ENCODE measurements at places on chromosomes 12 and 14.
A peak's percentile ranks its signal among the peaks of the same experiment; 100 is the strongest.

DNA sequence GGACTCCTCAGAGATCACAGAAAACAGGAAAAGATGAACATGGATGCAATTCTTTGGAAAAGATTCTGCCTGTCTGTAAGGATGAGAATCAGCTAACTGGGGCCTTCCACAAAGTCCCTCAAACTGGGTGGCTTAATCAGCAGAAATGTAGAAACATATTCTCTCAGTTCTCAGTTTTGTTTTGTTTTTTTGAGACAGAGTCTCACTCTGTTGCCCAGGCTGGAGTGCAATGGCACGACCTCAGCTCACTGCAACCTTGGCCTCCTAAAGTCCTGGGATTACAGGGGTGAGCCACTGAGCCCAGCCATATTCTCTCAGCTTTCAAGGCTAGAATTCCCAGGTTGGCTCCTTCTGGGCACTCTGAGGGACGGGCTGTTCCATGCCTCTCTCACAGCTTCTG lies 38.2 kb upstream of the CLIP1 start:
- DNase-seq = no peak

GRCh38 chr12:91441993-91442952 lies 259.7 kb upstream of the DCN start:
- DNase-seq = no peak

DNA sequence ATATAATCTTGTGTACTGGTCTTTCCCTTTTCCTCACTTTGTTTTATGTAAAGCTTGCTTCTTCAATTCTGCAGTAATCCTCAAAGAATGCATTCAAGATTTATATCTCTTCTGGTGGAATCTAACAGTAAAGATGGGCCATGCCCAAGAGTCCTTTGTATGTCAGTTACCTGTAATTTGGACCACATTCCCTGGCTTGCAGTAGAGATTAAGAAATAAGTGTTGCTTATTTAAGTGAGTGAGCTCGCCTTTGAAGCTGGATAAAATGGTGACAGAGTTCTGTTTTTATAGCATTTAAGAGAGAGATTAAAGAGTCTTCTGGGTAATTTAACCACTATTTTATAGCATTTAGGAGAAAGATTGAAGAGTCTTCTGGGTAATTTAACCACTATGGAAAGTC lies 262.1 kb upstream of the ATP2B1 start:
- no peak for DNase-seq

- no peak for DNase-seq
Observed at GRCh38 chr14:72565149-72565559, 328.7 kb downstream of the DPF3 start.

DNA sequence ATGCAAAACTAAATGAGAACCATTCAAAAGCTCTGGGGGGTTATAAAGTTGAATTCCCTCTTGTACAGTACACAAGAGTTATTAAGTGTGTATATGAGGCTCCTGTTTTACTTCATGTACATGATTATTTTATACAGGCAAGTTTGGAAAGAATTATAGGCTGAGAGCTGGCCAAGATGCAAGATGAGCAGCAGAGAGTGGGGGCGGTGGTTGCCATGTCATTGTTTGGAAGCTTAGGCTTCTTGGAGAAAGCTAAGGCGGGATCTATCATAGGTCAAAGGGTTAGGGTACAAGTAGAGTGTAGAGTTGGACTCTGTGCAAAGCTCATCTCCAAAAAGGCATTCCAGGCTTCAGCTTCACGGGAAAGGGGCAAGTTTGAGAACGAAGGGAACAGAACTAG lies 297.1 kb upstream of the TBX3 start:
- no peak for DNase-seq

- peak; percentile 77 for DNase-seq
Observed at GRCh38 chr12:116687888-116688287, 50.0 kb downstream of the SPRING1 start.

DNA sequence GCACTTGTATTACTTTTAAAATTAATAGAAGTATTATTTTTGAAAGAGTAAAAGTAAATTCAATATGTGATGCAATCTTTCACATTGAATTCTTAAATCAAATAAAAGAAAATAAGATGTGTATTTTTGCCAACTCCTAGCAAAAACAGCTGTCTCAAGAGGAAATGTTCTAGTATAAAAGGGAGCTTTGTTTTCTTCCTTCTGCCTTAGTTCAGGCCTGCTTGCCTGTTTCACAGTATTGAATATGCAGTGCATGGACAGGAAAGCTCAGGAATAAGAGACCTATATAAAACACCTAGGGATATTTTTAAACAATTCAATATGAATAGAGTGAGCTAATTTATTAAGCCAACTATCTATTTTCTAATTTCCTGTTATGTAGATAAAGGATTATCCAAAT lies 294.8 kb upstream of the G2E3 start:
- no peak for DNase-seq

DNA sequence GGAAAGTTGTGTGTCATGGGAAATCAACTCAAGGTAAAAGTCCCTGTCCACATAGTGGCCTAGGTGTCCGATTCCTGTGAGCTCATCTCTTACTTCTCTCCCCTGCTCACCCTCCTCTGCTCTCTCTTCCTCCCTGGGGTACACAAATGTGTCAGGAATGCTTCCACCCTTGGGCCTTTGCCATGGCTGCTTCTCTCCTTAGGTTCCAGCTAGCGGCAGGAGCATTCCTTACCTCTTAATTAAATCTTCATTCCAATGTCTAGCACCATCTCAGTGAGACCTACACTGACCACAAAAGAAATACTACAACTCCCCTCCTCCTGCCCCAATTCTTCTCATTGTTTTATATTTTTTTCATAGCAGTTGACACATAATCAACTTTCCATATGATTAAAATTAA lies 298.6 kb downstream of the PDZRN4 start:
- DNase-seq = no peak

DNA sequence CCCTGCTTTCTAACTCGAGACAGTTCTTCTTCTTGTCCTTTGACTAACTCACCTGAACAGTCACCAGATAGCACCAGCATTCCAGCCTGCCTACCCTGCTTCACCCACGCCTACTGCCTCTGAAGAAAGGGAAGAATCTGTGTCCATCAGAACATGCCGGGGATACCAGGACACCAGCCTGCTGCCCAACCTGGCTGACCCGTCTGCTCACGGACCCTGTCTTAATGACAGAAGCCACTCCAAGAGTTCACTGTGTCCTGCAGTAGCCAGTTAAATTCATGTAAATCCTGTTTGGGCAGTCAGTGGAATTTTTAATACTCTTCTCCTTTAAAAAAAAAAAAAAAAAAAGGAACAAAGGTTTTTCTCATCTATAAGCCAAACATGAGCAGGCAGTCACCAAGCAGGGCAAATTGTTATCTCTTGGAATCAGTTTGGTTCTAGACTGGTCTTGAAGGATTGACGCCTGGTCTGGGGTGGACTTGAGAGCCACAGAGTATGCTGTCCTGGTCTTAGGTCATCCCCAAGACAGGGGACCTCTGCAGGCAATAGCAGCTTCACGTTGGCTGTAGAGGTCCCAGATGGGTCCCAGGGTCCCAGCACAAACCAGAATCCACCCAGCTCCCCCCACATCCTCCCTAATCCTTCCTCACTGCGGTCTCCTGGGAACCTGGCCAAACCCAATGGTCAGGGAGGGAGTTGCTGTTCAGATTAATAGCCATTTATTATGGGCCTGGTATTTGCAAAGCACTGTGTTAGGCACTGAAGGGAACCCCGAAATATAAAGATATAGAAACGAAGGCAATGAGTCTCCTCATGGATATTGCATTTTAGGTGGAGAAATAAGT lies 181.1 kb upstream of the HIF1A start:
- no peak for DNase-seq

- no peak for DNase-seq
Observed at GRCh38 chr14:96949594-96949993, 152.4 kb downstream of the VRK1 start.

GRCh38 chr14:100587763-100588411 lies 670 bp upstream of the BEGAIN start:
- no peak for DNase-seq

- no peak for DNase-seq
Observed at GRCh38 chr12:29901585-29901984, 117.8 kb upstream of the TMTC1 start.

- no peak for DNase-seq
Observed at GRCh38 chr14:94893411-94894160, 123.7 kb upstream of the GSC start.

GRCh38 chr12:53327435-53328042 lies 6.1 kb upstream of the AAAS start:
- DNase-seq = peak; percentile 74

DNA sequence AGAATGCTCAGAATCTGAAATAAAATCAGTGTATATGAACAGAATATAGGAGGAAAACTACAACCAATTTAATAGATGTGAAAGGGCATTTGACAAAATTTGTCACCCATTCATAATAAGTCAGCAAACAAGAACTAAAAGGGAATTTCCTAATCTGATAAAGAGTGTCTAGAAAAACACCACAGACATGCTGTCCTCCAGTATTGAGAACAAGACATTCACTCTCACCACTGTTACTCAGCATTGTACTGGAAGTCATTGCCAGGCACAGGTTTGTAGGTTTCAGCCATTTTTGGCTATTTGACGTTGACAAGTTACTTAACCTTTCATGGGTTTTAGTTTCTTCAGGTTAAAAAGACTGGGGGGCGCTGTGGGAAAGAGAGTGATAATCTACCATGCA lies 13.2 kb downstream of the EIF2S1 start:
- DNase-seq = no peak

- no peak for DNase-seq
Observed at GRCh38 chr12:94372461-94372860, 87.2 kb downstream of the CEP83 start.

GRCh38 chr14:22315336-22315735 lies 273.7 kb downstream of the DAD1 start:
- no peak for DNase-seq

DNA sequence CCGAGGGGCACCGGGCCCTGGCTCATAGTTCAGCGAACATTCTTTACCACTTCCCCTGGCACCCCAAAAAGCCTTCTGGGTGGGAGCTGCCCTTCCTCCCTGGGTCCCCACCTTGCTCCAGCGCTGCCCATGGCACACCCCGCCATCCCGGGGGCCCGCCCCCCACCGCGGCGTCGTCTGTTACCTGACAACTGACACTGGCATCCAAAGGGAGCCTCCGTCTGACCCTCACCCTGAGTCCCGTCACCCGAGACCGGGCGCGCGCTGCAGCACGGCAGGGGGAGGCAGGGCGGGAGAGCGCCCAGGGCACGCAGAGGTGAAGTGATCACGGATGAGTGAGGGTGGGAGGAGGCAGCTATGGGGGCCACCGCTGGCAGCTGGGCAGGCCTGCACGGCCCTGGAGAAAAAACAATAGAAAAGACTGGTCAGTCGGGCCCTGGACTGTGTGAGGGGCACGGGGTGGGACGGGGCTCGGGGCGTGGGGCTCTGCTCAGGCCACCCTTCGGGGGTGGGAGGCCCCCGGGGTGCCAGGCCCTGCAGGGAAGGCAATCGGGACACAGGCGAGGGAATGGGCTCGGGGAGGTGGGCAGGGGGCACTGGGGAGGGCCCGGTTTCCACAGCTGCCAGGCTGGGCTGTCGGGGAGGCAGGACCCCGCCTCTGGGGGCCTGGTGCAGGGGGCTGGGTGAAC lies 40.7 kb downstream of the BCL11B start:
- DNase-seq = no peak

DNA sequence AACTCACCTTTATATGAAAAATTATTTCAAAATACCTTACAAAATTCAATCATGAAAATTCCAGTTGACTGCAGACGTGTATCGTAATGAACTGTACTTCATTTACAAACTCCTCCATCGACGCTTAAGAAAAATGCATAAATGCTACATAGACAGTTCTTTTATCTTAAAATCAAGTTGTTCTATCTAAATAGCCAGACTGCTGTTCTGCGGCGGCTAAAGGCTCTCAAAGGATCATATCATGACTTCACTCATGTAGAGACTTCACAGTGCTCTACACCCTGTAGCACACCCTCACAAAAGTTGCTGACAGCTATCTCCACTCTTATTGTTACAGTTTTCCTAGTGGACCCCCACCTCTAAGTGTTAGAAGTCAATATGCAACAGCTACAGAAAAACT lies 5.2 kb downstream of the KRAS start:
- no peak for DNase-seq
